ENCODE measurements at places on chromosomes 5 and 9.

GRCh38 chr5:73801686-73802085 lies 175.7 kb downstream of the ARHGEF28 start:
- DNase-seq = no peak

DNA sequence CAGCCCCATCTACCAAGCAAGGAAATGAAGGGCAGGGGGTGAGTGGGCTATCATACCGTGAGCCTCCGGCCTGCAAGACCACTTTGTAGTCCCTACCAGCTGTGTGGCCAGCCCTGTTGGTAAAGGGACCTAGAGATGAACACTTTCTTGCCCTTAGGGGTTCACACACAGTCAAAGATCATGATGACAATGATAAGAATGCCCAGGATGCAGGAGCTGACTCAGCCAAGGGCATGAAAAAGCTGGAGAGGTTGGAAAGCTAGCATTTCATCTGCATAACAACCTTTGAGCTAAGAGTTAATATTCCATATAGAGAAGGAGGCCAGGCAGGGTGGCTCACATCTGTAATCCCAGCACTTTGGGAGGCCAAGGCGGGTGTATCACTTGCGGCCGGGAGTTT lies 19.2 kb upstream of the FGFR4 start:
- DNase-seq = no peak

GRCh38 chr5:154058055-154059038 lies 19.6 kb downstream of the MFAP3 start:
- DNase-seq = no peak

DNA sequence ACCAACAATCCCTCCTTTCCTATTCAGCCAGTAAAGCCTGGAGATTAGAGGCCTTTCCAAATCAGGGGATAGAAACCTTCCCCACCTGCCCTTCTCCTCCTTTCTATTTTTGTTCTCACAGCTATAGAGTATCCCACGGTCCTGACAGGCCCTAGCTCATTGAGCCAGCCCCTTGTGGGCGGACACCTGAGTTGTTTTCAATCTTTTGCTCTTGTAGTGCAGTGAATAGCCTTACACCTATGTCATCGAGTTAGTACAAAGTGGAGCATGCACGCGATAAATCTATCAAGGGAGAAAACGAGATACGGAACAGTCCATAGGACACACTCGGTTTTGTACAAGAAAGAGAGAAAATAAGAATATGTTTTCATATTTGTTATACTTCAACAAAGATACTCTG lies 77.2 kb downstream of the TSPAN17 start:
- no peak for DNase-seq

- DNase-seq = no peak
These were observed 213.9 kb upstream of the FBXL7 start for GRCh38 chr5:15285901-15286583.

DNA sequence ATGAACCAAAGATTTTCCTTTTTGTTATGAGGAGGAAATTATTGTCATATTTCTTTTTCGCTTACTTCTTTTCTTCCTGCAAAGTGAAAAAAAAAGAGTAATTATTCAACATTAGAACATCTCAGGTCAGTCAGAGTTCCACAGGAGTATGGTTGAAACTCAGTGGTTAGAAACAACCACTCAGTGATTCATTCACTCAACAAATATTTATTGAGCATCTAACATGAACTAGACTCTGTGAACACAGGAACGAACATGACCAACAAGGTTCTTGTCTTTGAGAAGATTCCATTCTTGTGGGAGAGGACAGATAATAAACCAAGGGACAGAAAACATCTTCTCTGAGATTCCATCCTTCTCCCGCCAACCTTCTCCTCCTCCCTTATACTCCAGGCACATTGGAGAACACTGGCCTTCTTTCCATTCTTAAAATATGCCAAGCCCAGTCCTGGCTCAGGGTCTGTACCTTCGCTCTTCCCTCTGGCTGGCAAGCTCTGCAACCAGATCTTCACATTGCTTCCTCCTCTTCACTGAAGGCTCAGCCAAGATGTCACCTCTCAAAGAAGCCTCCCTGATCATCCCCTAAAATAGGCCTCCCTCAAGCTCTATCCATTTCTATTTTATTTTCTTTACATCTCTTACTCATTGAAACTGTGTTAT lies 6.8 kb upstream of the GRAMD2B start:
- DNase-seq = no peak

- DNase-seq = no peak
These were observed 60.8 kb downstream of the SEMA4D start for GRCh38 chr9:89436963-89437625.

- no peak for DNase-seq
These were observed 25.0 kb upstream of the CPLX2 start for GRCh38 chr5:175846332-175846731.

GRCh38 chr9:126842977-126843799 lies 17.3 kb upstream of the ZBTB34 start:
- peak; percentile 40 for DNase-seq

DNA sequence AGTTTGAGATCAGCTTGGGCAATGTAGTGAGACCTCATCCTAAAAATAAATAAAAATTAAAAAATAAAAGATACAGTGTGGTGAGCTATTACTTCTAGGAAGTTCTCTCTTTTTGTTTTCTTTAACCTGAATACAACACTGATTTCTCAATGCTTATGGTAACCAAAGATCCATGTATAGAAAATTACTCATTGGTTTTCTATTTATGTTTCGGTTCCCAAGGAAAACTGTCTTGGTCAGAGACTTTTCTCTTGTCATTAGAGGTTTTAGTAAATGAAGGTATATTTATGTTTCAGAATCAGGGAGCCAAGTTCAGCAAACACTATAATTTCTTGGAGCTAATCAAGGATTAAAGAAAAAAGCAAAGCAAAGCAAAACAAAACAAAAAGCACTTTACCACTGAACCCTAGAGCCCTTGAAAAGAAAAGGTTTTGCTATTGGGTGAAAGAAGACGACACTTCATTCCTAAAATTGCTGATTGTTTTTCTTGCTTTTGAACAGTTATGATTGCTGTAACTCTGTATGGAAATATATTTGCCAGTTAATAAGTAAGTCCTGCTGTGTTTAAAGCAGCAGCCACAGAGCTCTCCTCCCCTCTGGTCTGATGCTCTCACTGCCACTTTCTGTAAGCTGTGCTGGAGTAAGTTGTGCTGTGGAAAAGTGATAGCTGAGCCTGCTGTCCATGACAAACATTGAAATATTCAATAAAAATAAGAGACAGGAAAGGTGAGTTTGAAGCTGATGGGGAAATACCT lies 298.2 kb downstream of the CD180 start:
- no peak for DNase-seq

DNA sequence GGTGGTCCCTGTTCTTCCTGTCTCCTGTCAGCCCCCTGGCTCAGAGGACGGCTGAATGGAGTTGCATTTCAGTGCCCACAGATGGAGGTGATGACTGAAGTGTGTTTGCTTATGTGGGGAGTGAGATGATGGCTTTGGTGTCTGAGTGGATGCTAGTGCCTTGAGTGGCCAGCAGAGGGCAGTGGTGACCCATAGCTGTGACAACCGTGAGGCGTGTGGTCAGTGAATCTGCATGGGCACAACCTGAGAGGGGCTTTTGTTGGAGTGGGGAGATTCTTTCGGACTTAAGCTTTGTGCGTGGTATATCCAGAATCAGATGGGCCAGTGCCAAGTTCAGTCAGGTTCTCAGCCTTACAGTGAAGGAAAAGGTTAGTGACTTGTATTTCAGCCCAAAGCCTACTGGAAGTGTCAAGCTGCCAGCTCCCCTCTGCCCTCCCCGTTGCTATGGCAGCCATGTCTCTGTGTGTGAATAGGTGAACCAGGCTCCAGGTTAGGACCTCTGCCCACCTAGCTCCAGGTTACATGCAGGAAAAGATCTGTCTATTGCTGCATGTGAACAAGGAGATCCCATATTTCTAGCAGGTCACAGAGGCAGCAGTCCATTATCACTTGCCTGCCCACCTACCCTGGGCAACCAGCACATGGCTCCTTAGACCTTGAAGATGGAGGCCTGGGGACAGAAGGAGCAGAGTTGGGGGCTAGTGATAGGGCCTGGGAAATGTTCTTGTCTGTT lies 14.7 kb upstream of the CXXC5 start:
- peak; percentile 58 for DNase-seq

- no peak for DNase-seq
These were observed 133.0 kb downstream of the ENC1 start for GRCh38 chr5:74507370-74508005.

- no peak for DNase-seq
These were observed 364.1 kb downstream of the EFNA5 start for GRCh38 chr5:107306594-107306993.

GRCh38 chr5:155408465-155408864 lies 394.9 kb downstream of the KIF4B start:
- DNase-seq = no peak

DNA sequence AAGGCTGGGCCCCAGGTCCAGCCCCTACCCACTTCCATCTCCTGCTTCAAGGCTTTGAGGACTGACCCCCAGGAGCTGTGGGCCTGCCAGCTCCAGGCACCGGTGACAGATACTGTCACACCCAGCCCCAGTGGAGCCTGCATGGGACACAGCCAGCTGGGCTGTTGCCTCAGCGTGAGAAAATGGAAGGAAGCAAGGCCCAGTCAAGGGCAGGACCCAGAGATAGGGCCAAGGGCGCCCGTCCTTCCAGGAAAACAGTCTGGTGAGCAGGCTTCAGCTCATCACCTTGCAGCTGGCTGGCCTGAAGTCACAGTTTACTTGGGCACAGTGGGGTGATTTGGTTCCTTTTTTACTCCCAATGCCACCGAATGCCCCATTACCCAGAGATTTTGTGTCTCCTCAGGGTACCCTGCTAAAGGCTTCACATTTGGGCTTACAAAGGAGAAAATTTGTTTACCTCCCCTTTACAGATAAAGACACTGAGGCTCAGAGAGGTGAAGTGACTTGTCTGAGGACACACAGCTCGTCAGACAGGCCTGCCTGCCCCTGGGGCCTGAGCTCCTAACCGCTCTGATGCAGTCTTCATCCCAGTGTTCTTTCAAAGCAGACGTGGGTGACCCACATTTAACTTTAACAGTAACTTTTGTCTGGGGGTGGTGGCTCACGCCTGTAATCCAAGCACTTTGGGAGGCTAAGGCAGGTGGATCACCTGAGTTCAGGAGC lies 21.5 kb upstream of the WDR38 start:
- DNase-seq = no peak

DNA sequence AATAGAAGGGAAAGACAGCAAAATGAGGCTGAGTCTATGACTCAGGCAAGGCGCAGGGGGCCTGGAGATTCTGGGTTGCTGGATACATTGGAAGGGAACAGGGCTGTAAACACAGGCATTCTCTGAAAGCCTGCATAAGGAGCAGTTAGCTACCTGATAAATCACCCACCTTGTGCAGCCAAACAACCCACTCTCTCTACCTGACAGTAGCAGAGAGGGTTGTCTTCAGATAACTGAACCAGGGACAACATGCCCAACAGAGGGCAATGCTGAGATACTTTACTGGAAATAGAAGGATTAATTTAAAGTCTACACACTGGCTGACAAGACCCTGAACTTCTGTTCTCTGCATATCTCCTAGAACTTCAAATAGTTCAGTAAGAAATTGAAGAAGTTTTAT lies 161.6 kb downstream of the KCTD16 start:
- DNase-seq = no peak

DNA sequence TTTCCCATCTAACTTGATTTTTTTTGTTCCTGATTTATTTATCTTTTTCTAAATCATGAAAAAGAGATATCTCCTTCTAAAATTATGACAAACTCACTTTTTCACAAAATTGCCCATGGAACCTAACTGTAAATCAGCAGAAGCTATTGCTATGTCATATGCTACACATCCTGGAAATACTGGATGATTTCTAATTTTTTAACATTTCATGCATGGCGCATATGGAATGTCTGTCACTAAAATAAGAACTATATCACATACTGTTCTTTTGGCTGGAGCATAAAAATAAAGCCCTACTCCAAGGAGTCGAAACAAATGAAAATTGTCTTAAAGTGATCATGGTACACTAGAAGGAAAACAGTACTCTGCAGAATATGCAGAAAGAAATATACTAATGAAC lies 60.6 kb downstream of the CAMK4 start:
- DNase-seq = no peak

GRCh38 chr5:157570531-157571200 lies 4.9 kb downstream of the ADAM19 start:
- DNase-seq = no peak

- no peak for DNase-seq
These were observed 10.3 kb downstream of the B4GALT7 start for GRCh38 chr5:177610131-177610769.

DNA sequence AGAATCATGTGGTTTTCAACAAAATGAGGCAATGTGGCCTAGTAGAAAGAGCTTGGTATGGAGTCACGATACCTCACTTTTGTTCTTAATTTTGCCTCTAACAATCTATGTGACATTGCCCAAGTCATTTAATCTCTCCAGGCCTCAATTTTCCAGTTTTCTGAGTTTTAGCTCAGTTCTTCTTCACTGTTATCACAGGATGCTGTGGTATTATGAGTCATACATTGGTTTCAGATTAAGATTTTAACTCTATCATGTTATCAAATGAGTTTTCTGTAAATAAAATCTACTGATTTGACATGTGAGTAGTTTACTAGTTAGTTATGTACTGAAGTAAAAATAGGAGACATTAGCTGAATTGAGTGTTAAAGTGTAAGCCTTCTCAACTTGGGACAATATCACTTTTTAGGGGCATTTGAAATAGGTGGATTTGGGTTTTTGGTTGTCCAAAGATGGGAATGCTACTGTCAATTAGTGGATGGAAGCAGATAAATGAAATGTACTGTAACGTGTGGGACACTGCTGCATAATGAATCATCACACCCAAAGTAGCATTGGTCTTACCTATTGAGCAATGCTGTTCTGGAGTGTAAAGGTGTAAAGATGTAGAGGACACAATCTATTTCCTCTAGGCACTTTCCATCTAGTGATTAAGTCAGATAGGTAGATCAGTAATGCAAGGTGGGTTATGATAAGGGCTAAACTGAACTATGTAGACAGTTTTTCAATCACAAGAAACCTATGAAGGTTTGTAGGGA lies 73.3 kb downstream of the NNT start:
- DNase-seq = no peak

GRCh38 chr9:135663857-135664256 lies 748 bp downstream of the LCN9 start:
- DNase-seq = no peak

- no peak for DNase-seq
These were observed 125.1 kb upstream of the SGCD start for GRCh38 chr5:156201788-156202403.

- no peak for DNase-seq
These were observed 69.7 kb downstream of the ZSWIM6 start for GRCh38 chr5:61401726-61402125.

- DNase-seq = no peak
These were observed 305.1 kb upstream of the RGMB start for GRCh38 chr5:98468188-98468869.

GRCh38 chr9:113343732-113344231 lies 3.7 kb upstream of the WDR31 start:
- DNase-seq = peak; percentile 26

DNA sequence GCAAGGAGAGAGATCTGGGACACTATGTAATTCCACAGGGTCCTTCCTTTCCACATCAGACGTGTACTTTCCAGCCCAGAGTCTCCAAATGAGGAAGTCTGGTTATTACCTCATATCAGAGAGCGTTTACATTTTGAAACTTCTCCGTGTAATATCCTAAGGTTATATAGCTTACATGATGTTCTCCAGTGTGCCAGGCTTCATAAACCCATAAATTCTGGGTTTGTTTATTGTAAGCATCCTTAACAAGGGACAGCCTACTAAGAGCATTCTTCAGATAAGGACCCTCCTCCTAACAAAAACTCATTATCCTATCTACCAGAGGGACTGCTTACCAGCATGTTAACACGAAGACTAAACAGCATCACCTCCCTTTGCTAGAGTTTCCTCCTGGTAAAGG lies 17.9 kb downstream of the SRFBP1 start:
- DNase-seq = no peak

- no peak for DNase-seq
These were observed 98.5 kb upstream of the LMX1B start for GRCh38 chr9:126515001-126515872.
